ENCODE measurements at places on chromosomes 7 and 10.

GRCh38 chr7:107593025-107593410 is 13.0 kb downstream of the BCAP29 start:
- no peak for DNase-seq

GRCh38 chr7:135616136-135616535 is 46.2 kb upstream of the STMP1 start:
- DNase-seq: no peak

DNA sequence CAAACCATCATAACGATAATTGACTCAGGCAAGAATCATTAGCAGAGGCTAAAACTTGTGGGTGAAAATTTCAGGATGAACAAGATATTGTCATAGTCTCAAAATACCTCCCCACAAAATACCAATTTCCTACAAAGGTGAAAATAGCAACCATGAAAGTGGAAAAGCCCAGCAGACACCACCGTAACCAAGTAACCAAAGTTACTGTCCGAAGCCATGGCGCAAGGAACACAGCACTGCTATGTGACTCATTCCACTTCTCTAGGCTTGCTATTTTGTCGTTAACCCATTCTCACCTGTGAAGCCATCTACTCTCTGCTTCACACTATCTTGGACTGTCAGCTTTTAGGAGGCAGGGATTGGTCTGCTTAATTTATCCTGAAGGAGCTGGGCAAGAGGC is 113.8 kb upstream of the CACUL1 start:
- DNase-seq: no peak

- DNase-seq: no peak
These were observed 68.9 kb upstream of the ANTXRL start for GRCh38 chr10:46217752-46218453.

DNA sequence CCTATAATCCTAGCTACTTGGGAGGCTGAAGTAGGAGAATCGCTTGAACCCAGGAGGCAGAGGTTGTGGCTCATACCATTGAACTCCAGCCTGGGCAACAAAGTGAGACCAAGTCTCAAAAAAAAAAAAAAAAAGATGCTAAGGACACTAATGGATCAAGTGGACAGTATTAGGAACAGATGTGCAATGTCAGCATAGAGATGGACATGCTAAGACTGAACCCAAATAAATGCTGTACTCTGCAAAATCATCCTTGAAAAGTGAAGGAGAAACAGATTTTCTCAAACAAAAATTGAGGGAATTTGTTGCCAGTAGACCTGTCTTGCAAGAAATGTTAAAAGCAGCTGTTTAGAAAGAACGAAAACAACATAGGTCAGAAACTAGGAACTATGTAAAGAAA is 194.5 kb downstream of the USP6NL start:
- no peak for DNase-seq

DNA sequence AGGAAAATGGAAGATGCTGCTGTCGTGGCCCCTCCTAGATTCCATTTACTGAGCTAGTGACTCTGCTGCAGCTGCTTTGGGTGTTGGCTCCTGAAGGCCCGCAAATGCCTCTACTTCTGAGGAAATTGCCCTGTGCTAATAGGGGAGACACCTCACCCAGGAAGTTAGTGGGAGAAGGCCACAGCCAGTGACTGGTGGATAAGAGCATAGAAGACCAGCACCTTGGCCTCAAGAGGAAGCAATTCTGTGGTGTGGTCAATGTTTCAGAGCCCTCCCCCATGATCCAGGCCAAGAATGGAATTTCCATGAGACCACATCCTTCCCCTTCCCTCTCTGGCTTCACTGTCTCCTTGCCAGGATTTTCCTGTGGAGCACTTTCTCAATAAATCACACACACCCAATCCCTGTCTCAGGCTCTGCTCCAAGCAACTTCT is 25.0 kb upstream of the FZD1 start:
- DNase-seq: peak; percentile 89

GRCh38 chr7:36852017-36852416 is 127.7 kb upstream of the AOAH start:
- DNase-seq: no peak

- peak; percentile 50 for DNase-seq
These were observed 9.1 kb upstream of the TMEM236 start for GRCh38 chr10:17742918-17743317.

DNA sequence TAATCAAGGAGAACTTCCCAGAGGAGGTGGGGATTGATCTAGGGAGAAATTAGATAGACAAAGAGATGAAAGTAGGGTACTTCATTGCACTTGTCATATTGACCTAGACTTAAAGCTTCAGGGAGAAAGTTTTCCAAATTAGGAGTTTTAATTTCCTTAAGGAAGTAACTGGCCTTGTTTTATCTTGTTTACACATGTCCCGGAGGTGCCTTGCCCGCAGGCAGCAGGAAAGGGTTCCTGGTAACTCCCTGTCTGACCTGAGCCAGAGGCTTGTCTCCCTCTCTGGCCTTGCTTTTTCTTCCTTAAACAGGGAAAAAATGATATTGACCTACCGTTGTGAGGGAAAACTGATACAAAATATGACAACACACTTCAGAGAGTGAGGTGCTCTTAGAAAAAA is 181.6 kb downstream of the EVX1 start:
- DNase-seq: no peak

GRCh38 chr10:63208986-63209385 is 75.9 kb downstream of the NRBF2 start:
- peak; percentile 32 for DNase-seq

DNA sequence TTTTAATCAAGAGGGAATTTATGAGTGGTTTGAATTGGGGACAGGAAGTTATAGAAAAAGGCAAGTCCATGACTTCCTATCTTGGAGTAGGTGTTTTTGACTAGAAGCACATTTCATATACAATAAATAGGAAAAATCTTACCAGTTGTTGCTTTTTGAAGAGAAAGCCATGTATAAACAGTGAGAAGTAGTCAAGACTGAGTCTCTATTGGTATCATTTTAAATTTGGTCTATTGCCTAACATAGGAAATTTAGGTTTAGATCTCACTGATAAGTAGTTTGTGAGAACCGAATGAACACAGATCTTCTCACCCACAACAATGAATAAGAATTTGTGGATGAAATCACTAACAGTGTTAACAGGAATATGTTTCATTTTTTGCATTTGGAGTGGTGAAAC is 387.2 kb downstream of the BBS9 start:
- DNase-seq: no peak

GRCh38 chr10:79316671-79317431 is 30.4 kb upstream of the PPIF start:
- no peak for DNase-seq

DNA sequence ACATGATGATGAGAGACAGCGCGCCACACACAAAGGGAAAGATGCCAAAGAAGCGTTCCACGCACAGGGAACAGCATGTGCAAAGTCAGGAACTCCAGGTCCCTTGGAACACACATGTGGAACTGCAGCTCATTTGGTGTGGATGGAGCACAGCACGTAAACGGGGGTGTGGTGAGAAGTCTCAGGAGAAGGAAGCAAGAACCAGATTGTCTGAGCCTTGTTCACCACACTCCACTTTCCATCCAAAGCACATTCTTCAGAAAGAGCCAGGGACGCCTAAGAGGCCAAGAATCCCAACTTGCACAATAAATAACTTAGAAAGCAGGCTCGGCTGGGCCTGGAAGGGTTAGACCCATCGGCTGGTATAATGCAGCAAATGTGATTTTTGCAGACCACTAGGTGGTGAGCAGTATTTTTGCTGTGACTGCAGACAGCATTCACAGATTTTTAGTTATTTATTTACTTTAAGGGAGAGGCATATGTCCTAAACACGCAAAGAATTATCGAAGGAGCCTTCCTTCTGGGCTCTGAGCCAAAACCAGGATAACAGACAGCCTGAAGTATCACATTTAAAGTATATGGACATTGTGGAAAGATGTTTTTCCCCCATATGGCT is 27.9 kb upstream of the ASCC1 start:
- DNase-seq: peak; percentile 95

- peak; percentile 75 for DNase-seq
These were observed 18.6 kb downstream of the INA start for GRCh38 chr10:103295374-103296015.
